ENCODE measurements at places on chromosomes 6 and 20.

GRCh38 chr20:14489544-14489943, 152.1 kb upstream of the FLRT3 start:
- no peak for DNase-seq

GRCh38 chr20:20235681-20236080, 132.2 kb upstream of the INSM1 start:
- no peak for DNase-seq

GRCh38 chr6:159169557-159170332, 545 bp downstream of the FNDC1 start:
- DNase-seq, result no peak

DNA sequence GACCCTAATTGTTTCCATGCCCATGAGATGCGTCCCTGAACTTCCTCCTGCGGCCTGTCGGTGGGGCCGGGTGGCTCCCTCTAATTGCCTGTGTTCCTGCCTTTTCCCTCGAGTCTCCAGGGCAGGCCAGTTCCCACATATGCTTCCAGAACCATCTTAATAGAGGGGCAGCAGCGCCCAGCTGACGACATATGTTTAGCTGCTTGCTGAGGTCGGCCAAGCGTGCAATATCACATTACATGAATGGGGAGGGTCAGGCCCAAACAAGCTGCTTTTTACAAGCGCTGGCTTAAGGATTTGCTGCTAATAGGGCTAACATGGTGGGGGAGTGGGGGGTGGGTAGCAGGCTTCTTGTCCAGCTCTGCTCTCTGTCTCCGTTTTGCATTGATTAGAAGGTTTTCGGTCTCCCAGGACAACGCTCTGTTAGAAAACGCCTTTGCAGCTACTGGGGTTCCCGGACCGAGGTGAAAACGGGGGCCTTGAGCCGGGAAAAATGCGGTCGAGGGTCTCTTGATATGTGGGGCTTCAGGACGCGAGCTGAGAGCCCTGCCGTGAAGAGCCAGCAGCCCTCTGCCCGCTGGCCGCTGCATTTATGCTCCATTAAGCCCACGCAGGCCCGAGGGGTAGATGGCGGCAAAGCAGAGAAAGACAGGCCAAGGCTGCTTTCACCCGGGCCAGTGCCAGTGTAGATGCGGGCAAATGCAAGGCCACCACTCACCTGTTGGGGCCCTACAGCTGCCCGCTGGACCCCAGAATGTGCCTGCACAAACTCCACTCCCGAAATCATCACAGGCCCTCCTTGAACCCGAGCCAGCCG, 308.5 kb downstream of the BMP7 start:
- peak; percentile 43 for DNase-seq

GRCh38 chr20:52405417-52405816, 213.8 kb upstream of the ZFP64 start:
- DNase-seq, result no peak

- no peak for DNase-seq
These were observed 8.4 kb downstream of the DUSP22 start for GRCh38 chr6:300494-301198.

- DNase-seq, result no peak
These were observed 22.0 kb upstream of the TAF4 start for GRCh38 chr20:62087632-62088031.

- DNase-seq, result no peak
These were observed 434.5 kb upstream of the JAG1 start for GRCh38 chr20:11108102-11108810.

DNA sequence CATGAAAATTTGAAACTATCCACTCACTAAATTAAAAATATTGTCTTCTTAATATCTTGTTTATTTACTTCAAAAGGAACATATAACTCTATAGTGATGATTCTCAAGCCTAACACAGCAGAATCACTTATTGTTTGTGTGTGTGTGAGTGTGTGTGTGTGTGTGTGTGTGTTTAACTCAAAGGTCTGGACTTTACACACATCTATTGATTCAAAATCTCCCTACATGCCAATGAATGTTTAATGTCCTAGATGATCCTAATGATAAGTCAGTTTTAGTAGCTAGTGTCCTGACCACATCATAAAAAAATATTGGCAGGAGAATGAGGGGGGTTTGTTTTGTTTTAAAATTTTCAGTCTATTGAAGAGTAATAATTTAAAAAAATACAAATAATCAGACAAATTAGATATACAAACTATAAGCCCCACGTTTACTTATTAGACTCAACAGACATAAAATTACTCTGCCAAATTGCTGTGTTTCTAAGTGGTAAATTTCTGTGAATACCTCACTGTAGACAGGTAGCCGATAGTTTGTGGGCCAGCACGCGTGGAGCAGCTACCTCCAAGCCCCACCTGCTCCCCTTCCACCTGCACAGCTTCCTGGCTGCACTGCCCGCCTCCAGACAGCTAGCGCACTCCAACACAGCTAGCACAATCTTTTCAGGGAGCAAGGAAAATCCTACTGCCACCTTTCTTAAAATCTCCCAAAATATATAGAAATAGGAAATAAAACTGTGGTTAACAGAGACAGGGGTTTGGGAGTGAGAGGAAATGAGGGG, 349.6 kb downstream of the PKHD1 start:
- no peak for DNase-seq
